ENCODE measurements at places on chromosomes 3 and 15. TPM values are rescaled to one million over a fixed set of nuclear protein-coding genes. Genes with fewer than 3 reads are reported as not detected.
A peak's percentile ranks its signal among the peaks of the same experiment; 100 is the strongest.

- peak; percentile 99 for DNase-seq
Measured at GRCh38 chr3:24145981-24146822, 201.1 kb downstream of the NR1D2 start.

GRCh38 chr3:159804726-159805410 is 183.8 kb upstream of the IL12A start:
- peak; percentile 94 for DNase-seq

DNA sequence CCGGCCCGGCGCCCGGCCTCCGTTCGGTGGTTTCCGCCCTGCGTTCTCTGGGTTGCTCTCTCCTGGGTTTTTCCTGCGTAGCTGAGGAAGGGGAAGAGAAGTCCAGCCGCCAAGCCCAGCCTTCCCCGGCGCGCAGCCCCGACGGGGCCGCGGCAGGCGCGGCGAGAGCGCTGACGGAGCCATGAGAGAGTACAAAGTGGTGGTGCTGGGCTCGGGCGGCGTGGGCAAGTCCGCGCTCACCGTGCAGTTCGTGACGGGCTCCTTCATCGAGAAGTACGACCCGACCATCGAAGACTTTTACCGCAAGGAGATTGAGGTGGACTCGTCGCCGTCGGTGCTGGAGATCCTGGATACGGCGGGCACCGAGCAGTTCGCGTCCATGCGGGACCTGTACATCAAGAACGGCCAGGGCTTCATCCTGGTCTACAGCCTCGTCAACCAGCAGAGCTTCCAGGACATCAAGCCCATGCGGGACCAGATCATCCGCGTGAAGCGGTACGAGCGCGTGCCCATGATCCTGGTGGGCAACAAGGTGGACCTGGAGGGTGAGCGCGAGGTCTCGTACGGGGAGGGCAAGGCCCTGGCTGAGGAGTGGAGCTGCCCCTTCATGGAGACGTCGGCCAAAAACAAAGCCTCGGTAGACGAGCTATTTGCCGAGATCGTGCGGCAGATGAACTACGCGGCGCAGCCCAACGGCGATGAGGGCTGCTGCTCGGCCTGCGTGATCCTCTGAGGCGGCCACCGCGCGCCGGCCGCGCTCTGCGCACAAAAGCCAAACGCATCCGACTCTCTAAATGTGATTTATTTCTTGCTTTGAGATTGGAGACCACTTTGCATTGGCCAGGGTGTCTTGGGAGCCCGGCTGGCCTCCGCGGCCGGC is 727 bp downstream of the RAP2B start:
- DNase-seq = peak; percentile 72

- DNase-seq = no peak
Measured at GRCh38 chr3:195250473-195251251, 20.3 kb downstream of the XXYLT1 start.

- peak; percentile 90 for DNase-seq
Measured at GRCh38 chr3:190345027-190345821, 23.0 kb upstream of the CLDN1 start.

DNA sequence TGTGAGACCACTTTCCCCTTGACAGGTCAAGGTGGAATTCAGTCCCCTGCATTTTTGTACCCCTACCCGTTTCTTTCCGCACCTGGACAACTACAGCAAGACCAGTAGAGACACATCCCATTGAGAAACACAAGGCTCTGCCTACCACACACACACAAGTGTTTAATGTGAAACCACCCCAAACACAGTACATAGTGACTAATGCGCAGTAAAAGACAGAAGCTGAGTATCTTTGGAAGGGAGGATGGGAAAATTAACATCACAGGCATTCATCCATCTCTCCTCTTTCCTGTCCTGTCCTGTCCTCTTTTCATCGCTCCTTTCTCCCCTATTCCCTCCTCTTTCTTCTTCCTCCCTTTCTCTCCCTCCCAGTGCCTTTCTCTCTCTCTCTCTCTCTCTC is 64.8 kb downstream of the SCN11A start:
- DNase-seq = peak; percentile 27

- no peak for DNase-seq
Measured at GRCh38 chr3:196914866-196915265, 27.5 kb downstream of the NCBP2 start.

DNA sequence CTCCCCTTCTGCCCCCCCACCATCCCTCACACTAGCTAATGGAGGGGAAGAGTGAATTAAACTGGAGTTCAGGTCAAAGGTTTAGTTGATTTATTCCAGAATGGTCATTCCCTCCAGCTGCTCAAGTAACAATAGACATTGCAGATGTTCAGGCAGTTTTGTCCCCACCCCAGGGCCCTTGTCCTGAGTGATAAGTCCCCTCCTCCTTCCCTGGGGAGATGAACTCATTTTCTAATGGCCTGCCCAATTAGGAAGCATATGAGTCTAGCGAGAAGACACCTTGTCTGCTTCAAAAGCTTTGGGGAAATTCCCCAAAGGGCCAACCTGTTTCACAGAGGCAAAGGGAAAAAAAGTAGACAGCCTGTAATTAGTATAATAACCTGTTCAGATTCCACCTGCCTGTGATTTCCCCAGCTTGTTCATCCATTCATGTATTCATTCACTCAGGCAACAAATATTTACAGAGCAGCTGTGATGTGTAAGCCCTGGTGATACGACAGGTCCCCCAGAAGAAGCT is 165.3 kb downstream of the SHQ1 start:
- no peak for DNase-seq

DNA sequence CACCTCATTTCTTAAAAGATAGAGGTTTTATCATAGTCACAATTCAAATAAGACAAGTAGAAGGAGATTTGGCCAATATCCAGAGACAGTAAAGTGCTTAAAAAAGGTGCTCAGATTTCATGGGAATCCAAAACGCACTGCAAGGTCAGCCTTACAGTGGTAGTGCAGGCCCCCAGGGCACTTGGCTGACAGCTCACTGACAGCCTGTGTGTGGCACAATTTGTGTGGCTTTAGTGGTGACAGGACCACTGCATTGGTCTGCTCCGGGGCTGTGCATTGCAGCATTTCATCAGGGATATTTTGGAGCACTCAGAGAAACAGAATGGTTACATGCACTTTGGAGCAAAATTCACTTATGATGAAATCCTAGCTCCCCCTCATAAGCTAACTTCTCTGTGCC is 544.3 kb downstream of the NTRK3 start:
- no peak for DNase-seq

DNA sequence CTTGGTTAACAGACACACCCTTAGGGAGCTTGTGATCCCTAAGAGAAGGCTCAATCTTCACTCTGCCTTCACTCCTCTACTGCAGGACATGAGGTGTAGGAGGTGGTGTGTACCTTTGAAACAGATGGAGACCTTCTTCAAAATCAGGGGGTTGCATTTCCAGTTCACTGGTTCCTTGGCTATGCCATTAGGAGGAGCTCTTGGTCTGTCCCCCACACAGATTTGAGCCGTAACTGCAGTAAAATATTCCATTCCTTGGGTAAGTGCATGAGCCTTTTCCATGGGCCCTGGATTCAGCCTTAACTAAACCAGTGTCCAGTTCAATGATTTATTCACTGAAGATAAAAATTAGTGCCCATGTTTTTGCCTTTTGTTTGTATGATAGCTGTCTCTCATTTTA is 144.6 kb downstream of the MCTP2 start:
- DNase-seq = no peak

DNA sequence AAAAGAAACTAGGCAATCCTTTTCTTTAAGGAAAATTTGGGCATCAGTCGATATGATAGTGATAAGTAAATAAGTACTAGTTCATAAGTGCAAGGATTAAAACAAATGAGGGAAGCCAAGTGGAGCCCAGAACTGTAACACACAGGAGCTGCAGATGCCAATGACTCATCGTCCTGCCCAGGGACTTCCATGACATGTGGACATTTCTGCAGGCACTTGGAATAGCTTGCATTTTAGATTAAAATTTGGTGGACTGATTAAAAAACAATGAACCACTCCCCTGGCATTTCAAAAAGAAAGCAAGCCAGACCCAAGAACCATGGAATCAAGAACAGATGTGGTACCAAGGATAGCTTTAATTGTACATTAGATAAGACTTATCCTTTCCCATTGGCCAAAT is 2.9 kb downstream of the SAMD7 start:
- DNase-seq = peak; percentile 66

DNA sequence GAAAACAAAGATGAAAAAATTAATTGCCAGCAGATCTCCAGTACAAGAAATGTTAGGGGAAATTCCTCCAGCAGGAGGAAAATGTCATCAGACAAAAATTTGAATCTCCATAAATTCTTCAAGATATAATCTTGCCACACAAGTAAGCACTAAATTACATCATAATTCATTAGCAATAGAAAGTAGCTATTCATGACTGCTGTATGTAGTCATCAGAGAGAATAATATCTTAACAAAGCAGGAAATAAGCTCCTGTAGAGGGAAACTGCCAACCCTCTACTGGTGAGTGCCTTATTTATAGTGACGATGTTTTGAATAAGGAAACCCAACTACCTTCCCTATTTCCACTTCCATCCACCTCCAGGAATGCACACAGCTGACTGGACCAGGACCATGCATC is 15.8 kb upstream of the SLC27A2 start:
- DNase-seq = peak; percentile 85

GRCh38 chr15:60899322-60899966 is 329.7 kb downstream of the RORA start:
- no peak for DNase-seq

- DNase-seq = peak; percentile 69
Measured at GRCh38 chr15:64574301-64575017, 114.1 kb downstream of the ZNF609 start.

GRCh38 chr3:89340408-89340807 is 233.0 kb downstream of the EPHA3 start:
- no peak for DNase-seq

- DNase-seq = peak; percentile 83
Measured at GRCh38 chr15:39597751-39598185, 16.9 kb downstream of the THBS1 start.

- no peak for DNase-seq
Measured at GRCh38 chr15:67569668-67570067, 27.2 kb downstream of the MAP2K5 start.

- DNase-seq = peak; percentile 79
Measured at GRCh38 chr15:83207660-83208366, at the start of gene HDGFL3. Gene HDGFL3, minus strand, starts transcription at chr15:83207823. Its CDS starts 409 bp downstream, at chr15:83207414.

DNA sequence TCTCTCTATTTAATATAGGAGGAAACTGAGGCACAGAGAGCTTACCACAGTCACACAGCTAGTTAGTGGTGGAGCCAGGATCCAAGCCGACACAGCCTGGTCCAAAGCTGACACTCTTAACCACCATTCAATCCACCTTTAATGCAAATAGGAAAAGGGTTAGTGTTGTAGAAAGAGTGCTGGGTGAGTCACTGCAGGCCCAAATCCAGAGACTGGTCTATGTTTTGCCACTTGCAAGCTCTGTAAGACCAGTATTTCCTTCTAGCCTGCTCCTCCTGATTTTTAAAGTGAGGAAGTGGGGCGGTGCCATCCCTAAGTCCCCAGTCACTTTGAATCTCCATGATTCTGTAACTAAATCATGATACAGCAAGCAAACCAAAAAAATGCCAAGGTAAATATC is 111.0 kb downstream of the MECOM start:
- no peak for DNase-seq

- no peak for DNase-seq
Measured at GRCh38 chr3:94626573-94626972, 563.7 kb downstream of the NSUN3 start.

- DNase-seq = no peak
Measured at GRCh38 chr3:115968871-115969270, 345.6 kb downstream of the GAP43 start.

PRR20G gene
- not detected for total RNA-seq

SEMA5B gene
- not detected for total RNA-seq

DLL4 gene
- total RNA-seq = not detected

IMP3 gene
- total RNA-seq = 138 TPM

JAGN1 gene
- 32.9 TPM for total RNA-seq

ST6GAL1 gene
- not detected for total RNA-seq

GABRR3 gene
- not detected for total RNA-seq

TEX9 gene
- 4.3 TPM for total RNA-seq

ZNF80 gene
- not detected for total RNA-seq

CADPS gene
- total RNA-seq = 11.4 TPM

LIPC gene
- total RNA-seq = 0.43 TPM

RETNLB gene
- total RNA-seq = not detected

ACOX2 gene
- total RNA-seq = 7.5 TPM

TRPC1 gene
- total RNA-seq = 17.1 TPM

FSIP1 gene
- total RNA-seq = 2.4 TPM

PLOD2 gene
- 330 TPM for total RNA-seq

FETUB gene
- total RNA-seq = not detected

LRRN1 gene
- total RNA-seq = not detected

All from GM23248 (cell line).